Activated CD4-positive, alpha-beta T cell treated with anti-CD3 and anti-CD28 coated beads for 36 hours (primary cell): ENCODE measurements at places on chromosomes 7 and 10. TPM values are rescaled to one million over a fixed set of nuclear protein-coding genes. Genes with fewer than 3 reads are reported as not detected.

Gene HMX2
- total RNA-seq, result 0.28 TPM

Gene OR2A14
- total RNA-seq, result not detected

Gene PLPP4
- not detected for total RNA-seq

DNA sequence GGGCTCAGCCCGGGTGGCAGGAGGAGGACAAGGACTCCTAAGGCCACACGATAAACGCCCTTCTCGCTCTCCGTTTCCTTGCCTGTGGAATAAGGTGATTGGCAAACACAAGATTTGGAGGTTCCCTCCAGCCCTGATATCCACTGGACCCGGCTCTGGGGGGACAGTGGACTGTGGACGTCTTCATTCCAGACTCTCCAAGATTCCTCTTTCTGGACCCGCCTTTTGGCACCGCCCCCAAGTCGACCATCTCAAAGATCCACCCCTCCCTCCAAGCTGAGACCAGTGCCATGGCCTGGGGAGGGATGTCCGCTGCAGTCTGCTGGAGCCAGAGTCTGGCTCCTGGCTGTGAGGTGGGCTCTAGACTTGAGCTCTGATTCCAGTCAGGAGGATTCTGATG, 23.6 kb downstream of the ZNF783 start:
- no peaks in the 10 kb centered on the region for H3K27me3 ChIP-seq
- H3K4me1 ChIP-seq, result peaks cover 38% of the 10 kb centered on the region
- H3K4me3 ChIP-seq, result peak overlapping the region; percentile 84
- DNase-seq, result no peak

DNA sequence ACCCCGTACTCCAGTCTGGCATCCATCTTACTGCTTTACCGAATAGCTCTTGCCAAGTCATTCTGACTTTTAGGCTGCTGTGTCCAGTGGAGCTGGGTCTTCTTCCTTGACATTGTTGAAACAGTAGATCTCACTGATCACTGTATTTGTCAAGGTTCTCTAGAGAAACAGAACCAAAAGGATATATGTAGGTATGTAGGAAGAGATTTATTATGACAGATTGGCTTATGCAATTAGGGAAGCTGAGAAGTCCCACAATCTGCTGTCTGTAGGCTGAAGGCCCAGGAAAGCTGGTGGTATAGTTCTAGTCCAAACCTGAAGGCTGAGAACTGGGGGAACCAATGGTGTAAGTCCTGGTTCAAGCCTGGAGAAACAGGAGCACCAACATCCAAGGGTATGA, 12.1 kb upstream of the PRRT4 start:
- H3K4me3 ChIP-seq, result no peak overlapping the region
- H3K4me1 ChIP-seq, result no peaks in the 10 kb centered on the region
- no peaks in the 10 kb centered on the region for H3K36me3 ChIP-seq
- peaks cover 3% of the 10 kb centered on the region for H3K27me3 ChIP-seq

- no peak overlapping the region for H3K4me3 ChIP-seq
- no peaks in the 10 kb centered on the region for H3K27me3 ChIP-seq
- peaks cover 3% of the 10 kb centered on the region for H3K36me3 ChIP-seq
- H3K4me1 ChIP-seq, result peaks cover 70% of the 10 kb centered on the region
These were observed 239.1 kb upstream of the KAT6B start for GRCh38 chr10:74587109-74587854.

- peaks cover 2% of the 10 kb centered on the region for H3K27me3 ChIP-seq
- no peaks in the 10 kb centered on the region for H3K36me3 ChIP-seq
- H3K4me1 ChIP-seq, result no peaks in the 10 kb centered on the region
These were observed 140.3 kb downstream of the FOXP2 start for GRCh38 chr7:114554781-114555537.

DNA sequence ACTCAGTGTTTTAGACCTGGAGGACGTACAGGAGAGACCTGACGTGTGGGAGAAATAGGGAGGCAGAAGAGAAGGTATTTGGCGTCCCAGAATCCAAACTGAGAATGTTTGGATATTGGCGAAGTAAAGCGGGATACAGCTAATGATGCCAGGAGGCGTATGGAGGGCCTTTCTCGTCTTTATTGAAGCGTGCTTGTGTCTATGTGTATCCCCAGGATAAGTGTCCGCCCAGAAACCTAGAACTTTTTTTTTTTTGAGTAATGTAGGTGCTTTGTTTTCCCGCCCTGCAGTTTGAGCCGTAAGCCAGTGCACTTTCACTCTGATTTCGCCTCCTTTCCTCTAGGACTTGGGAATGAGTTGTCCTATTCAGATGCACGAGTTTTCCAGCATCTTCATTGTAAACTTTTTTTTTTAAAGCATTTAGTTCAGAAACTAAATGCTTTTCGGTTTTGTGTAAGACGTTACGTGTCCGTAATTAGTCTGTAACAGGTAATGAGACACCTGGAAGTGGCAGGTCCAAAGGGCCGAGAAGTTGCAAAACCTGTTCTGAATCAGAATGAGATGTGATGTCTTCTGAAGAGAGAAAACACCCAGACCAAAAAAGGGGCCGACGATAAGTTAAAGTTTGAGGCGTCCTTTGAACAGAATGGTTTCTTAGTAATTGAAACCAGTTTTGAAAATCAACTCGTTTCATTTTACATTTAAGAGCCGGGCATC, 746 bp downstream of the ARL5B start:
- H3K36me3 ChIP-seq, result peaks cover 22% of the 10 kb centered on the region
- peak overlapping the region; percentile 98 for H3K27ac ChIP-seq
- peak overlapping the region; percentile 99 for H3K4me3 ChIP-seq
- H3K4me1 ChIP-seq, result peaks cover 46% of the 10 kb centered on the region
- no peaks in the 10 kb centered on the region for H3K27me3 ChIP-seq
- DNase-seq, result peak; percentile 36

- H3K27me3 ChIP-seq, result peaks cover 8% of the 10 kb centered on the region
- H3K36me3 ChIP-seq, result no peaks in the 10 kb centered on the region
- no peak overlapping the region for H3K27ac ChIP-seq
- H3K4me1 ChIP-seq, result no peaks in the 10 kb centered on the region
- no peak overlapping the region for H3K4me3 ChIP-seq
These were observed 139.8 kb upstream of the CDK13 start for GRCh38 chr7:39810204-39810642.

DNA sequence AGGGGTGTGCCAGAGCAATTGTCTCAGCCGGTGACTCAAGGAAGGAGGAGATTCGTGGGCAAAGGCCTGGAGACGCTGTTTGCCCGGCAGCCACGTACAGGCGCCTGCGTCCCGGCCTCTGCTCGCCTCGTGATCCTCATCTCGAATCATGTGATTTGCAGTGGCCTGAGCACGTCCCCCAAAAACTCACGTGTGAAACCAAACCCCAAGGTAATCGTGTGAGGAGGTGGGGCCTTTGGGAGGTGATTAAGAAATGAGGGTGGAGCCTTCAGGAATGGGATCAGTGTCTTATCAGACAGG, 226.8 kb downstream of the TCERG1L start:
- peak; percentile 18 for DNase-seq
- no peak overlapping the region for H3K4me3 ChIP-seq
- no peaks in the 10 kb centered on the region for H3K36me3 ChIP-seq
- peaks cover 2% of the 10 kb centered on the region for H3K27me3 ChIP-seq

DNA sequence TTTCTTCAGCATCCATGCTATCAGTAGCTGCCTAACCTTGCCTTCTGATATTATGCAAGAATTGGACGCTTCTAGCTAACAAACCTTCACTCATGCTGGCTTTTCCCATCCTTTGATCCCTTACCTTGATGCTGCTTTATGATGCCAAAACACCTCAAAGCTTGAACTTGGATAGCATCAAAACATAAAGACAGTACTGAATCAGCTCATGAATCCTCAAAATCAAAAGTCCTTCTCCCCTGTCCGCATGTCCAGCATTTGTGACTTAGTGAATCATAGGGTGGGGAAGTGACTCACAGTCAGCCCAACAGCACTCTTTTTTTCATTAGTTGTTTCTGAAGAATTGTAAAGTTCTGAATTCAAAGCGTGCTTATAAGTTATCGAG, 89.5 kb upstream of the PIK3CG start:
- peaks cover 41% of the 10 kb centered on the region for H3K4me1 ChIP-seq
- H3K27ac ChIP-seq, result peak overlapping the region; percentile 6
- H3K4me3 ChIP-seq, result no peak overlapping the region
